ENCODE measurements at places on chromosomes 6 and 20.

DNA sequence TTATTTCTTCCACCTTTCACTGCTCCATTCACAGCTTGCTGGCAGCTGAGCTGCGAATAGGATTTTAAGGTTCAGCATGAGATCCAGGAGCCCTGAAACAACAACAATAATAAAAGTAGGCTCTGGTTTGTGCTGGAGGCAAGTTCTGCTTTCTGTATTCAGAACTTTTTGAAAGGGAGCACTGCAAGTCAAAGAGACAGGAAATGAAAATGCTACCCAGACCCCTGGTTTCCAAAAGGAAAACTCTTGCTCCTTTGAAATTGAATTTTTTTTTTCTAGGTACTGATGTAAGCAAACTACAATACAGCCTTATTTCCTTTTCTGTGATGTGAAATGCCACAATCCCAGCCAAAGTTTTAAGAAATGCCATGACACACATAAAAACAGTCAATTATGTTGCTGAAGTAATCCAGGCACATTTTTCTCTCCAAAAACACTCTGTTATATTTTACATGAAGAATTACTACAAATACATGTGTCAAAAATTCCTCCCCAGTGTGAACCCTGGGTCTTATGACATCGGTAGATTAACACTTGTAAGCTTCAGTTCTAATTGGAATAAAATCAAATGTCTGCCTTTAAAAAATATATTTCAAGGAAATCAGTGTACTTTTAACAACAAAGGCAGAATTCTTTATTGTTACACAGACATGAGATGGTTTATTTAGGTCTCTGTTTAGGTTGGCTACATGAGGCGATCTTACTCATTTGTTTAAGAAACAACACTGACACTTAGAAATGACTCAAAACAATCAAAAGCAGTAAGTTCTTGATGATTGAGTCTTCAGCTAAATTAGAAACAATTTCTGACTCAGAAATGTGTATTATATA, 656.7 kb downstream of the EPHA7 start:
- no peak for DNase-seq

DNA sequence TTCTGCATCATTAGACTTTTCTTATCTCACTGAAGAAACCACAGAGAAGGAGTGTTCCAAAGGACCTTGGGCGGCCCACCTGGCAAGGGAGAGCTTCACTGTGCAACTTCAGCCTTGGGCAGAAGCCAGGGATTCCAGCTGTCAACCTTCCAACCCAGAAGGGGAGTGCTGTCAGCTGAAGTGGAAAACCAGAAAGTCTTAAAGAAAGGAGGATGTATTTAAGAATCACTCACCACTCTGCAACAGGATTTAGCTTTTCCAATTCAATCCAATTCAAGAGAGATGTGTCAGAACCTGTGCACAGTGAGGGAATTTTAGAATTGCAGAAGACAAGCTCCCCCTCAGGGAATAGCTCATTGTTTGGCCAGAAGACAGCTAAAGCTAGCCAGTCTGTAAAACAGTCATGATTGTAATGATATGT, 553.7 kb downstream of the CD83 start:
- DNase-seq = no peak

GRCh38 chr6:169320013-169320412, 66.4 kb upstream of the THBS2 start:
- DNase-seq = no peak

- no peak for DNase-seq
Measured at GRCh38 chr6:149306967-149307366, 10.5 kb upstream of the TAB2 start.

- DNase-seq = no peak
Measured at GRCh38 chr6:154292855-154293519, 63.6 kb downstream of the IPCEF1 start.
